ENCODE measurements at places on chromosomes 3 and 15. TPM values are rescaled to one million over a fixed set of nuclear protein-coding genes. Genes with fewer than 3 reads are reported as not detected.

DNA sequence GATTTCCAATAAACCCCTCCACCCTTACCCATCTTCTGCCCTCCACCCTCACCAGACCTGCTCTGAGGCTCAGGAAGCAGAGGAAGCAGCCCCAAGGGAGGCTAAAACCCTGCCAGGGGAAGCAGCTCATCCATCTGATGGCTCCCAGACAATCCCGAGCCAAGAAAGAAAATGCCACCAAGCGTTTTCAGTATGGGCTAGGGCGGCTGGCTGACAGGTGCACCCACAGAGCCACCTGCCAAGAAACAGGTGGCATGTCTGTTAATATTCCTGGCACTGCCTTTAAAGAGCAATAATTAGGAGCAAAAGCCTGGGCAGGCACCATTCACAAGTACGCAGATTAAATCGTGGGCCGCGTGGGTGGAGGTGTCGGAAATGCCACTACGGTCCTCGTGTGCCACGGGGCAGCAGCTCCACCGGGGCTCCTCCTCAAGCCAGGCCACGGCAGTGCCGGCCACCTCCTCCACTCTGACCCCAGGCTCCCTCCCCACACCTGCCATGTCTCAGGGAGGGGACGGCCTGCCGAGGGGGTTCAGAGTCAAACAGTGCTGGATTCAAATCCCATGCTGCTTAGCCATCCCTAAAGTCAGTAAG is 23.9 kb upstream of the GRIP2 start:
- no peak for DNase-seq

- no peak for DNase-seq
Measured at GRCh38 chr3:13539292-13539638, 9.7 kb upstream of the FBLN2 start.

DNA sequence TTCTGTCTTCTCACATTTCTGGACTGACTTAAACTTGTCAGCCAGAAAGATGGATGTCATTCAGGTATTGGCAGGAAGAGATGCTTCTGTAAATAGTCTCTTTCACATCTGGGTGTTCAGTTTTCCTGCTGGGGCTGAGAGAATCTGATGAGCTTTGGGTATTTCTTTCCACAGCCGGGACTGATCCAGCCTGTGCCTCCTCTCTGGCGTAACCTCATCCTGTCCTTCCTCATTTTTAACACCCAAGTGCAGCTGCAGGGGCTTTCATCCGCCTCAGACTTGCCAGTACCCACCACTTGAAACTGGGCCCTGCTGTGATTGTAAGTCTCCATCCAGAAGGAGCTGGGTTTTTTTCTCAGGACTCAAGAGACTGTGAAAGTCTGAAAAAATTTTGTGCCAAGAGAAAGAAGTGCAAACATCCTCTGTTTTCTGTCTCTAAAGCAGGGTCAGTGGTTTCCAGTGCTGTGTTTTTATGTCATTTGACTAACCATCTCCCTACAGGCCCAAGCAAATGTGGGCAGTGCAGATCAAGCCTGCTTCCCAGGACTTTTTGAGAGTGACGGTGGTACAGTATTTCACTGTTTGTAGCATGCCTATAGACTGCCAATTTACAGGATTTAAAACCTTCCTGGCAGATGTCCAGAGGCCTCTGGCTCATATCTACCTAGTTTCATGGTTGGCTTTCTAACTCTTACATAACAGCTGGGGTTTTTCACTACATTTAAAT is 342.7 kb downstream of the PTPRG start:
- DNase-seq: no peak

- no peak for DNase-seq
Measured at GRCh38 chr15:98609144-98609852, 39.0 kb upstream of the IGF1R start.

- no peak for DNase-seq
Measured at GRCh38 chr15:81987628-81988027, 58.2 kb downstream of the MEX3B start.

GRCh38 chr15:69626095-69627066 is 173.8 kb downstream of the RPLP1 start:
- DNase-seq: no peak

- no peak for DNase-seq
Measured at GRCh38 chr3:148962513-148962912, 28.8 kb upstream of the GYG1 start.

DNA sequence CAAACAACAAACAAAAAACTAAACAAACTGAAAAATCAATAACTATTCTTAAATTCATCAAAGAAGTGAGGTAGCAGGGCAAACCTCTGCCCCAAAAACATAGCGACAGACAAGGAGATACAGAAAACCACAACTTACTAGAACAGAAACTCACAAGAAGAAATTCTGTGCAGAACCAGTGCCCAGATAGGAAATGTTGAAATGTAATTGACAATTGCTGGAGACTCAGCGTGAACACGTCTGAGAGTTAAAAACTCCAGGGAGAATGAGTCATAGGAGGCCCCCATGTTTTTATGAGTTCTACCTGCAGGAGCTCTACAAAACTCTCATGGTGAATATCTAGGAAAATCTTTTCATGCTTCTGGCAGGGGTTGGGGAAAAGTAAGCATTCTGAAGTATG is 95.5 kb upstream of the SETMAR start:
- DNase-seq: no peak

DNA sequence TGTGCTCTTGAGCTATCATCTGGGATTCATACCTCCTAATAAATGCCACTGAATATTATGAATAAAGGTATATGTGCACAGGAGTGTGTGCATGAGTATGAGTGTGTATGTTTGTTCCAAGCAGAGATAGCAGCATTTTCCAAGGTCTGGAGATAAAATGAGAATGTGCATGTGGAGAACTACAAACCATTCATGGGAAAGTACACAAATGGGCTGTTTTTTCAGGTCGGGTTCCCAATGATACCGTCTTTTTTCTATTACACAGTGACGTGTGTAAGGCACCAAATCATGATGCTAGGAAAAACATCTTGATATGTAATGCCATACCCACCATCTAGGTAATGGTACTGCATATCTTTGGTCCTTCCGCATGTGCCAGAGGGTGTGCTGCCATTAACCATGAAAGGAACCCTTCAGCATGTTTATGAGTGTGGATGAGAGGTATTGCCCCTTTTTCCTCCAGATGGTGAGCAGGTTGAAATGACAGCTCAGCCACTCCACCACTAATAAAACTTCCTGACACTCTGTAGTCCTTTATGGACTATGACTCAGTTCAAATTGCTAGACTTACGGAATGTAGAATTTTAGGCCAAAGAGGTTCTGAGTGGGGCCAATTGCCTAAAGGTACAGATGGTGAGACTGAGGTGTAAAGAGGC is 36.4 kb upstream of the COPB2 start:
- no peak for DNase-seq

- no peak for DNase-seq
Measured at GRCh38 chr3:32990116-32990515, 38.7 kb downstream of the CCR4 start.

GRCh38 chr3:78742491-78742890 is 1025.3 kb downstream of the ROBO1 start:
- DNase-seq: no peak

- DNase-seq: no peak
Measured at GRCh38 chr3:147458995-147459704, 50.0 kb downstream of the ZIC1 start.

DNA sequence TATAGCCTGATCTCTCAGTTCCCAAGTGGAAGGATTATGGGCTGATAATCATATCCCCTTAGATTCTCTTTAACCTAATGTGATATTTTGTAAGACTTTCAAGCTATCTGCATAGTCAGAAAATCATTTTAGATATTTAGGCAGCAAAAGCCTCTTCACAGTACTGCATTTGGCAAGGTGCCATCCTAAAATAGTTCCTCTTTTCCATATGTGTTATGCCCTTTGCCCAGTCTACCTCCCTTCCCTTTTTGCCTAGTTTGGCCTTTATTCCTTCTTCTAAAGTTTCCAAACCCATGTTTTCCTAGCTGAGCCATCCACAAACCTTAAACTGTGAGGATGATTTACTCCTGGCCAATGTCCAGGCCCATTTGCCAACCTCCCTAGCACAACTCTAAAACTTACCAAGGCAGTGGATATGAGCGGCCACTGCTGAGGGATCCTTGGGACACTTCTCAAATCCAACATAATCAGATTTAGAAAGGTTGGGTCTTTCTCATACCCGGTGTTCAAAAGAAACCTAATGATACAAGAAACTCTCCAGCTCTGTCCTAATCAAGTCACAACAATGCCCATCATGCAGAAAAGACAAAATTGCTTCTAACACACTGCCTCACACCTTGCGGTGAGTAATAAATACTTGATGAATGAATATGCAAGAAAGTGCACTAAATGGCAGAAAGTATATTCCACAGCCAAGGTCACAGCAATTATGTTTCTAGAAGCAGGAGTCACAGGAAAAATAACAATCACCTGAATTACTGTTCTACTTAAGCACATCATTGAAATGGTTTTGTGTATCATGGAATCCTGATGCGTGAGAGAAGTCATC is 493.9 kb downstream of the NLGN1 start:
- no peak for DNase-seq

DNA sequence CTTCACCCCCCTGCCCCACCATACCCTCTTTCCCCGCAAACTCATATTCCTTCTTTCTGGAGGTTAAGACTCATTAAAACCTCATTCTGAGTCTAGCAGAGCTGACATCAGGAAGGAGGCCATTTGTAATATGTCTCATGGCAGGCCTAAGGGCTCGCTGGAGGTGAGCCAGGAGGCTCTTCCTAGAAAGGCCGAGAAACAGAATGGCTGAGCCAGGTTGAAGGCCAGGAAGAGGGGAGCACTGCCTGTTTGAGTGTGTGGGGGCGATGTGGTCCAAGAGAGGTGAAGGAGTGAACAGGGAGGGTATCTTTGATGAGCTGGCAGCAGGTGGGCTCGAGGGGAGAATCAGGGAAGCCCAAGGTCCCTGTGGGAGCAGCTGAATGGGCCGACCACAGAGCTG is 317.3 kb downstream of the TLE3 start:
- DNase-seq: no peak

DNA sequence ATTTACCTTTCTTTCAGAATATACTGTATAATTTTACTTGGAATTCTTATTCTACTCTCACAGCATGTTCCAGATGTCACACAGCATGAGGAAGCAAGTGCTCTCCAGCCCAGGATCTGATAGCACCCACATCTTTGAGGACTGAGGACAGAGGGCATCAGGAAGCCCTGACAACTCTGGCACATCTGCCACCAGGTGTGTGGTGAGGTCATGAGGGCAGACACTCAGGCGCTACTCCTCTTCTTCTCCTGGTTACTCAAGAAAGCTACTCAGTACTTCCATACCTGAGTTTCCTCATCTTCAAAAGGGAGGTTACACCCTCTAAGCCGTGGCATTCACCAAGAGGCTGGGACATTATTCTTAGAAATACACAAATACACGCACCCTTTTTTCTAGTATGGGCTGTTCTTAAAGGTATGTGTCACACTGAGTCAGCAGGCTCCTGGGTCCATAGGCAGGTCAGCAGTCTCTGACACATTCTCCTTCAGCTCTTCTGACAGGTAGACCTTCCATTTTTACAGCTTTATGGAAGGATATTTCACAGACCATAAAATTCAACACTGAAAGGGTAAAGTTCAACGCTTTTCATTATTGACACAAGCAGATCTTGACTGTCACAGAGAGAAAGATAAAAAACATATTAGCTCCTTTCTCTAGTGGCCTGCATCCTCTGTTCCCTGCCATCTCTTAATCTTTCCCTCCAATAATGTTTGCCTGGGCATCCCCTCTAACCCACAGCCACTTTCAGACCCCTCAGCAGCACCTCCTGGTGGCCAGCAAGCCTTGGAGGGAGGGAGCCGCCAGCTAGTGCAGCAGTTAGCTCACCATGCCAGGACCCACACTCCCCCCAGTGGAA is 103.2 kb upstream of the TJP1 start:
- no peak for DNase-seq

- no peak for DNase-seq
Measured at GRCh38 chr3:186099178-186099577, 9.7 kb downstream of the ETV5 start.

DNA sequence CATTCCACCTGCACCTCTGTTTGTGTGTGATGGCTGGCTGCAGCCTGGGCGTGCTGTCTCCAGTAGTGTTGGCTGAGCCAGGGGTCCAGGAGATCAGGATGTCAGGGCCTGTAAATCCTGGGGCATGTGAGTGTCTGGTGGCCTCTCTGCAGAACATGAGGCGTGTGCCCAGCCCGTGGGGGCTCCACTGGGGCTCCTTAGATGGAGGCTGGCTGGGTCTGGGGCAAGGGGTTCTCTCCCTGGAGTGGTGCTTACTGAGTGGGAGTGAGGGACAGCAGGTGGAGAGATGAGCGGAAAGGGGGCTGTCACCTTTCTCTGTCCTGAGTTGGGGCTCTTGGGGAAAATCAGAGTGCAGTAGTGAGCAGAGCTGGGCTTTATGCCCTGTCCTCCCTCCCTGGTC is 152.2 kb downstream of the CHDH start:
- no peak for DNase-seq

DNA sequence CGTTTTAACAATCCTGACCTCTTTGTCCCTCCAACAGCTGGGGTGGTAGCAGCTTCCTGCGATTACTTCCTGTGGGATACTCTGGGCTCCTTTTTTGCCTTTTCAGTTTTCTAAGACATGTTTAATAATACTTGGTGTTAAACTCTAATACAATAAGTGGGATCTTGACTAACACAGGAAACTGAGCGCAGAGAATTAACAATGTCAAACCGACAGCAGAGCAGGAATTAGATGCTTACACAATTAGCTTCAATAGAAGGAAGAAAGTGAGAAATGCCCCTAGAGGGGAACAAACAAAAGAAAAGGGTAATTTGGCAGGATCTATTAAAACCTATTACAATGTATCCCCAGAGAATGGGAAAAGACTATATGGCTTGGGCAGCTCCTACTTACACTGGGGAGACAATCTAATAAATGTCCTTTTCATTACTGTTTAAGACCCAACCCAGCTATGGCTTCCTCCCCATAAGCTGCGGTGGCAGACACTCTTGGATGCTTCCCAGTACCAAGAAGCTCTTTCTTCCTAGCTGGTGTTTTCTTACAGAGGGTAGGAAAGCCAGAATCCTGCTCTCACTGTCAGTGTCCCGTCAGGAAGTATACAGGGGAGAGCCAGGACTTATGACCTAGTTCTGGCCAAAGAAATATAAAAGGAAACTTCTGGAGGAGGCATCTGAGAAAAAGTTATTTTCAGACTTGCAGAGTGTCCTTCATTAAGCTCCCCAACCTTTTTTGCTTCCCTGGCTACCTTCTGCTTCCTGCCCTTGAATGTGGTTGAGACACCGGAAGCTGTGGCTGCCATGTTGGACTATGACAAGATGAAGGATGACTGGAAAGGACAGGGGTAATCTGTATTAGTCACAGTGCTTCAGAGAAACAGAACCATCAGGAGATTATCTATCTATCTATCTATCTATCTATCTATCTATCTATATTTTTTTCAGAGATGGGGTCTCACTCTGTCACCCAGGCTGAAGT is 194.1 kb upstream of the KBTBD8 start:
- no peak for DNase-seq

SAMMSON gene
- polyA plus RNA-seq: not detected

CHDH gene
- polyA plus RNA-seq: 1.00 TPM

GOLGA8R gene
- polyA plus RNA-seq: 9.1 TPM

SHC4 gene
- polyA plus RNA-seq: 2.3 TPM

CTXN2 gene
- polyA plus RNA-seq: not detected

SPATA12 gene
- 0.05 TPM for polyA plus RNA-seq

SAMD7 gene
- polyA plus RNA-seq: not detected

CYP11A1 gene
- polyA plus RNA-seq: 1.0 TPM

REC114 gene
- not detected for polyA plus RNA-seq

NOX5 gene
- polyA plus RNA-seq: 0.24 TPM

KBTBD13 gene
- polyA plus RNA-seq: 2.0 TPM

GHSR gene
- polyA plus RNA-seq: not detected

ASB14 gene
- 0.89 TPM for polyA plus RNA-seq

SLC2A2 gene
- not detected for polyA plus RNA-seq

All from forelimb muscle (tissue), 1 donor.